ENCODE measurements at places on chromosomes 12 and 14.

GRCh38 chr14:56945291-56945690, 135.0 kb upstream of the OTX2 start:
- DNase-seq: no peak

GRCh38 chr12:3355378-3355900, 135.6 kb upstream of the PRMT8 start:
- DNase-seq: no peak

DNA sequence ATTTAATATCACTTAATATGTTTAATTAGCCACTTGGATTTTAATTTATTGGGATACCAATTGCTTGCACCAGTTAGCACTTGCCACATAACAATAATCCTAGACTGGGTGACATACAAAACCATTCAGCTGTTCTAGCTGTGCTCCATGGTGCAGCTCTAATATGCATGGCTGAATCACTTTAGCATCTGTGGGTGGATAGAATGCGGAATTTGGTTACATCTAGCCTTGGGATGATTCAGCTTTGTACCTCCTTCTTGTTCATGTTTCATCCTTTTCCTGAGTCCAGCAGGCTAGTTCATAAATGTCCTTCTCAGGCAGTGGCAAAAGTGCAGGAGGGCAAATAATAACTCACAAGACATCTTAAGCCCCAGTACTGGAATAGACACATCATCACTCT, 1263.0 kb downstream of the LRFN5 start:
- DNase-seq: no peak

DNA sequence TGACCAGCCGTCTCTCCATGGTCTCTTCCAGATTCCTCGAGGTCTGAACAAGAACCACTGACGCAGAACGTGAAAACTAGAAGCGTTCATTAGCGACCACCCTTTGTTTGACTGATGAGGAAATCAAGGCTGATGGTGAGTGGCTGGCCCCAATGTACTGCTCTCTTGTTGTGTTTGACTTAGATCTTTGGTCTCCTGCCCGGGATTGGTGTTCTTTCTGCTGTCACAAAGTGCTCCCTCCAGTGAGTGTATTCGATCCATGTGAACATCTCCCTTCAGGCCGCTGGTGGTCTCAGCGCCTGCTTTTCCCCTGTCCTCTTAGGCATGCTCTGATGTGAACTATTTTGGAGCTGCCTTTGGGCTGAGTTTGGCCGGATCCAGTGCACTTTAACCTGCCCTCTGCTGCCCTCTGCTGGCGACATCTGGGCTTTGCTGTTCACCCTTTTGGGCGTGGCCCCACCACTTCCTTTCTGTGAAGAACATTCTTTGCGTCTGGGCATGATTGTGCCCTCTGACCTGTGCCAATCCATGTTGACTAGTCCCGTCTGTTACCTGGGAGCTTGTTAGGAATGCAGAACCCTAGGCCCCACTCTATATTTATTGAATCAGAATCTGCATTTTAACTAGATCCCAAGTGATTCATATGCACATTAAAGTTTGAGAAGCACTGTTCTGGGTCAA, 279.1 kb downstream of the TTC6 start:
- DNase-seq: peak; percentile 51

GRCh38 chr14:53541411-53541810, 388.3 kb upstream of the DDHD1 start:
- no peak for DNase-seq

- no peak for DNase-seq
Observed at GRCh38 chr12:124230789-124231188, 64.1 kb upstream of the RFLNA start.

DNA sequence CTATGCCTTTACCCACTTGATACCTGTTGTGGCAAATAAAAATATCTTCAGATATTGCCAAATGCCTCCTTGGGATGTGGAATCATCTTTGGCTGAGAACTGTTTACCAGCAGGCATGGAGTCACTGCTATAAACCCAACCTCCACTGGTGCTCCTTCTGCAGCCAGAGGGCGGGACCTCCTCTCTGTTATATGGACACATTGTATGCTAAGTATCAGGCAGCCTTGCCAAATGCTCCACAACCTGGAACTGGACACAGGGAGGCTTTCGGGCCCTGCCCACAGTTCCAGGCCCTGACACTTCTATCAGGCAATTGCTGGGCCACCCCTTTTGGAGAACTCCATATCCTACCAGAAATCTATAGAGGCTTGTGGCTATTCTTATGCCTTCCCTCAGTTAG, 201.0 kb downstream of the TMX1 start:
- DNase-seq: no peak
